ENCODE measurements at places on chromosomes 2 and 18.

DNA sequence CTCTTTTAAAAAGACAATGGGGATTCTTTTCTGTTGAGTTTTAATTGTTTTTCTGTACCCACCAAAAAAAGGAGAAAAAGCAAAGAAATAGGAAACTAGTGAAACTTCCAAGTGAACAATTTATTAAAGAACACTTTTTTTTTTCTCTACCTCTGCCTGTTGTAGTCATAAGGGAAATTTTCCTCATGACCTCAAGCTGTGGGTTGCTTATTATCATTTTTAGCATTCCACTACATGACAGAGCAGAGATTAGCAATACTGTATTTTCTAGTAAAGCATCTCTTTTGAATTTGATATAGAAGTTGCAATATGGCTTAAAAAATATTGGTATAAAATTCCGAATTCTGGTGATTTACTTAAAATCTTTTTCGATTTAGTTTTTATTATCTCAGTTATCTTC lies 87.9 kb upstream of the LRRTM1 start:
- peak; percentile 9 for DNase-seq

- no peak for DNase-seq
Observed at GRCh38 chr18:54330768-54331548, 26.7 kb downstream of the STARD6 start.

GRCh38 chr2:117273009-117273671 lies 541.4 kb upstream of the DDX18 start:
- DNase-seq = no peak

DNA sequence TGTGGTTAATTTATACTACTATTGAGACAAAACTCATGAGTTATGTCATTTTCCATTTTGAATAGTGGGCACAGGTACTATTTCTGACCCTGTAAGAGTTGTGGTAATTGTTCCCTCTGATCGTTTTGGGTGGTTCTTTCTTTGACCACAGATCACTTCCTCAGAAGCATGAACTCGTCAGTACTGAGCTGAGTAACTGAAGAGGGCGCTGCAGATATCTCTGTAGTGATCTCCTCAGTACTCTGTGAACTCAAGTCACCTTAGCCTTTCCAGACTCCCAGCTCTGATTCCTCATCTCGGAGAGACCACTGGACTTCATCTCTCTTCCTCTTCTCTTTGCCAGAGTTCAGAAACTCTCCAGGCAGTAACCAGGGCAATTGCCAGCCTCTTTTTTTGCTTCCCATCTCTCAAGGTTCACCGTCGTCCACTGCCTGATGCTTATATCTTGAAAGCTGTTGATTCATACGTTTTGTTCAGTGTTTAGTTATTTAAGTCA lies 9.4 kb upstream of the IL1RL1 start:
- no peak for DNase-seq

- no peak for DNase-seq
Observed at GRCh38 chr2:96153991-96154431, 8.8 kb upstream of the DUSP2 start.

DNA sequence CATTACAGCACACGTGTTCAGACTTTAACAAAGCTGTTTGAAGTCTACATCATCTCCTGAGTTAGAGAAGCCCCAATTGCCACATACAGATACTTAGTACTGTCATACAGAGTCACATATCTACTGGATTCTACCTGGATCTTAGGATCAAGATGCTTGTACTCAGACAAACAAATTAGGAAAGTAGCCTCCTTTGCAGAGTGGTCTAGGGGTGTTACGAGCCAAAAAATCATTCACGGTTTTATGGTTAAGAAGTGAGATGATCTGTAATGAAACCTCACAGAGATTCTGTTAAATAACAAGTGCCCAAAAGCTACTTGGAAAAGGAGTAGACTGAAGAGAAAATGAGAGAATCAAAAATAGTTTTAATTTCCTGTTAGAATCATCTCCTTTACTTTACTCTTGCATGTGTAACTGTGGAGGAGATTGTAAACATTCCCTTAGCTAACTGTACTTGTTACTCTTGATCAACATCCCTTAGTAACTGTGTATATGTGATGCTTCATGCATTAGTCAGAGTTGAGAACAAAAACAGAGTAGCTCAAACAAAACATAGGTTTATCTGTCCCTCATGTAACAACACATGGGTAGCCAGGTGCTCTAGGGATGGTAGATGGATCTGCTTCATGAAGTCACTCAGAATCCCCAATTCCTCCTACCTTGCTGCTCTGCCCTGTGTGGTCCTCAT lies 16.4 kb upstream of the IL1RL1 start:
- DNase-seq = no peak

DNA sequence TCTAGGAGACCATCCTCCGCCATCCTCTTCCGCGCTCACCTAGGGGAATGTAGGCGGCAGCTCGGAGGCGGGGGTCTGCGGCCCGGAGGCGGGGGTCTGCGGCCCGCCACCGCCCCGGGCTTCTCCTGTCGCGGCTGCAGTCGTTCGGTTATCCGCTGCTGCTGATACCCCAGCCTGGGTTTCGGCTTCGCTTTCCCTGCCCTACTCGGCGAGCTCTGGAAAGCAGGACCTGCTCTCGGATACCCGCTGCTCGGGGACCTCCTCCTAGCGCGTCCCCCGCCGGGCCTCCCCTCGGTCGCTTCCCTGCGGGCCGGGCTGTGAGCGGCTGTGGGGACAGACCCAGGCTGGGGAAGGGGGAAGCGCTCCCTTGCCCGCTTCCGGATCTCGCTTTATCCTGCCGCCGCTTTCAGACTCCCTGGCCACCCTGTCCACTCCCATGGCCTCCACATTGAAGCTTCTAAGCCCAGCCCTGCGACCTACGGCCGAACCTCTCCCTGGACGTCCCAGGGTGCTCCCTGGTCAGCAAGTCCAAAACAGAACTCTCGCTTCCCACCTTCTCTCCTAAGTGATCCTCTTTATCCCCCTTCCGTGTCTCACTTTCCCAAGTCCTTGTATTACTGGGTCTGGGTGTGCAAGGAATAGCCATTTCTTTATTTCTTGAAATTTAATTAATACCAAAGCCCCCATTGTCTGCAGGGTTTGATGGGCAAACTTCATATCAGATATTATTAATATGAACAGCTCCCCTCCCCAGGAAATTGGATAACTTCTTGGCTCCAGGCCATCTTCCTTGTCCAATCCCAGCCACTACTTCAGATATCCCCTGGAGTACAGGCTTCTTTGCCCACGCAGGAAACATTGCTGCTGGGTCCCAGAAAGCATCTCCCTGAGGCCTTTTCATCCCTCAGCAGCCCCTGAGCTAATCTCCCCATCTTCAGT lies 769 bp downstream of the FKBP1B start:
- DNase-seq = no peak

GRCh38 chr18:2536493-2536892 lies 34.8 kb downstream of the METTL4 start:
- peak; percentile 47 for DNase-seq

DNA sequence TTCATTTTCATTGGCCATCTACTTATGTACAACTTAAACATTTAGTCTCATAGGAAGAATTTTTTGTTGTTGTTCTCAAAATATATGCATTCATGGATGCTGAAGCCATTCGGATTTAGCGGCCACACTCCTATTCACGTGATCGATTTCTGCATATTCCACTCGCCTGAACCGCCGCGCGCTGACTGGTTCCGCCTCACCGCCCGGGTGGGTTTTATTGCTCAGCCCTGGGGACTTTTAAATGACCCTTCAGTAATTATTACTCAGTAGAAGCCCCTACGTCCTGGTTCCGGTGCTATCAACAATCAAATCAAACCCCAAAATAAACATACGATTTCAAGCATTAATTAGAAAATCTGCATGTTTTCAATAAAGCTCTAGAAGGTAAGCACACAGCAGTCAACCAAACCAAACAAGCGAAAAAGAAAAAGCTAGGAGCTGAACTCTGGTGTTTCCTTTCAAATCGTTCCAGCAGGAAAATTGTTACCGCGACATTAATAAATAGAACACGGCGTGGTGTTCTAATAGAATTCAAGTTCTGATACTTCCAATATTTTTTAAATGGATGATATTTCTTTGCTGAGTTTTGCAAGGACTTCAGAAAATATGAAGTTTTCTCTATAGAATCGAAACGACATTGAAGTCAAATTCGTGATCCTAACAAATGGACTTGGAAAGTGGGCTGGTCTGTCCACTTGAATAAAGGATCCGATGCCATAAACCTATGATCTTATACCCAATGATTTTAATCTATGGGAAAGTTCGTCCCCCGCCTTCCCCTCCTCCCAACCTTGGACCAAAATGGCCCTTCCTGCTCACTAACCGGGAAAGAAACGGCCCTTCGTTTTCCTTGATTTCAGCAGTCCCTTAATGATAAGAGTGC lies 9.3 kb downstream of the PAX3 start:
- DNase-seq = no peak

GRCh38 chr18:36333414-36333813 lies 35.9 kb downstream of the FHOD3 start:
- DNase-seq = no peak

DNA sequence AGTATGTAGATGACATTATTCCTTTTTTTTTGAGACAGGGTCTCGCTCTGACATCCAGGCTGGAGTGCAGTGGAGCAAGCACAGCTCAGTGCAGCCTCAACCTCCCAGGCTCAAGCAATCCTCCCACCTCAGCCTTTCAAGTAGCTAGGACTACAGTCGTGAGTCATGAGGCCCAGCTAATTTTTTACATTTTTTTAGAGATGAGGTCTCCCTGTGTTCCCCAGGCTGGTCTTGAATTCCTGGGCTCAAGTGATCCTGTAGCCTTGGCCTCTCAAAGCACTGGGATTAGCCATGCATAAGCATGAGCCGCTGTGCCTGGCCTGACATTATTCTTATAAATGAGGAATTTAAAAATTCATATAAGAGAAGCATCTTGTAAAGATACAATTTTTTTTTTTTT lies 86.9 kb downstream of the FAM117B start:
- no peak for DNase-seq

DNA sequence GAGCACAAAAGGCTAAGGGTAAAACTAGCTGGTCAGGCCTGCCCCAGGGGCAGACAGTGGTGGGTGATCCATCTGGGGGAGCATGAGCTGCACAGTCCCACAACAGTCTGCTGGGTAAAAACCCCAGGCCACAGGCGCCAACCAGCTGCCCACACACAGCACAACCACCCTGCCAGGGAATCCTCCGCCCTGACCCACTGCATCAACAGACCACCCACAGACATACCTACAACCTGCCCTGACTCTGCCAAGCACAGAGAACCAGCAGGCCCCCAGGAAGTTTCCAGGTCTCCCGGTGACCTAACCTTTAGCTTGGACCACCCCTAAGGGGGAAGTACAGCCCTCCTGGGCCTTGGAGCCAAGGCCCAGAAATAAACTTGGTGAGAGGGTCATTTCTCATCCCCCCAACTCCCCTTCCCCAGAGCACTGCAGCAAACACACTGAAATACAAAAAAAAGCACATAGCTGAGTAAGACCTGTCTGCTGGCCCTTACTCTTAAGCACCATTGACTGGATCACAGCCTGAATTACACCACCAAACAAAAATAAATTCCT lies 118.3 kb upstream of the CAB39 start:
- no peak for DNase-seq

DNA sequence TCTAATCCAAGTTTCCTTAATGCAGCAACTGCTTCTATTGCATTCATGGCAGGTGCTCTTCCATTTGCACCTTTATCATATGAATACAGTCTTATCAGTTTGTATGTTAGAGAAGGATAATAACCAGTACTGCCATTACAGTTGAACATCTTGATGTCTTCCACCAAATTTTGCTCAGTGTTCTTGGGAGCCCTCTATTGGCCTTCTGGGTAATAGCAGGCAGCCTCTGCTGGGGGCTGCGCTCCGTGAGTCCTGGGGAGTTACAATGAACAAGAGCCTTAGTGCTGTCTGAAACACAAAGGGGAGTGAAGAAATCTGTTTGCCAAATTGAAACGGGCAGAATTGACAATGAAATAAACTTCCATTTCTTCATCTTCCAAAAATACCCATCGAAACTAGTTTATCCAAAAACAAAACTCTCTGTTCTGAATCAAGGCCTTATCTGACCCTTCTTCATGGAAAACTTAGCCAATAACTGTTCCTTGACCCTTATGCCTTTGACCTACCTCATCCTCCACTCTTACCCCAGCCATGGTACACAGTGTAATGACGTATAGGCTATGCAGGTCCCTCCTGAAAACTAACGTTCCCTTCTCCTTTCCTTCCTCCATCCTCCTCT lies 79.9 kb downstream of the ALK start:
- DNase-seq = peak; percentile 43

- DNase-seq = no peak
Observed at GRCh38 chr2:224601923-224602322, 16.8 kb upstream of the CUL3 start.

GRCh38 chr18:40921845-40922629 lies 1033.0 kb upstream of the PIK3C3 start:
- DNase-seq = no peak

- no peak for DNase-seq
Observed at GRCh38 chr2:6626401-6627012, 239.2 kb downstream of the CMPK2 start.

- no peak for DNase-seq
Observed at GRCh38 chr2:220932041-220932440, 640.1 kb downstream of the EPHA4 start.

- no peak for DNase-seq
Observed at GRCh38 chr2:50858156-50858555, 173.8 kb downstream of the NRXN1 start.

DNA sequence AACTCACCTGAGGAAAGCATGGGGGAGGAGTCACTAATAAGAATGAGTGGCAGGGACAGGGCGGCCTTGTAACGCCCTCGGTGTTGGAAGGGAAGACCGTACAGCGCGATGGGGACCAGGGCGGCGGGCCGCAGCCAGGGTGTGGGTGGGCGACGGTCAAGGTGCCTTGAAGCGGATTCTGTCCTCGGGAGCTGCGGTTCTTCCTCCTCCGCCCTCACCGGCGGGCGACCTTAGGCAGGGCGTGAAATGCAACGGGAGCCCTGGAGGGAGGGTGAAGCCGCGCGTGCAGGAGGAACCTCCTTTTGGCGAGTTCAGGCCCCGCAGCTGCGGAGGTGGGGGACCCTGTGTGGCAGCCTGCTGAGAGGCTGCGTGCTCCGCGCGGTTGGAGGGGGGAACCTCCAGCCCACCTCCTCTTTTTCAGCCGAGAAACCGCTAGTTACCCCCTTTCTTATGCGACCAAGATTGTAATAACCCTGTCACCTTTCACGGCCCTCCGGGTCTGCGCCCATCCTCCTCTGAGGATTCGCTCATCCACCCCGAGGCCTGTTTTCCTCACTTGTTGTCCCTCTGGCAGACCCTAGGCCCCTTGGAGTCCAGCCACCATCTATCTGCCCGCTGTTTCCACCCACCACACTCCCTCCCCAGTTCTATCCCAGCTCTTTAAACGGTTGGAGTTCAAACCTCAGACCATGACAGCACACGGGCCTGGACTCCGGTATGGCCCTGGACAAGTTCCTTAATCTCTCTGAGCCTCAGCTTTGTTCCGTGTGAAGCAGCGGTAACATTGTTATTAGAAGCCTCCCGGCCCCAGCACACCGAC lies 823 bp upstream of the RNU2-63P start:
- DNase-seq = no peak
